ENCODE measurements at places on chromosomes 1 and 21.

DNA sequence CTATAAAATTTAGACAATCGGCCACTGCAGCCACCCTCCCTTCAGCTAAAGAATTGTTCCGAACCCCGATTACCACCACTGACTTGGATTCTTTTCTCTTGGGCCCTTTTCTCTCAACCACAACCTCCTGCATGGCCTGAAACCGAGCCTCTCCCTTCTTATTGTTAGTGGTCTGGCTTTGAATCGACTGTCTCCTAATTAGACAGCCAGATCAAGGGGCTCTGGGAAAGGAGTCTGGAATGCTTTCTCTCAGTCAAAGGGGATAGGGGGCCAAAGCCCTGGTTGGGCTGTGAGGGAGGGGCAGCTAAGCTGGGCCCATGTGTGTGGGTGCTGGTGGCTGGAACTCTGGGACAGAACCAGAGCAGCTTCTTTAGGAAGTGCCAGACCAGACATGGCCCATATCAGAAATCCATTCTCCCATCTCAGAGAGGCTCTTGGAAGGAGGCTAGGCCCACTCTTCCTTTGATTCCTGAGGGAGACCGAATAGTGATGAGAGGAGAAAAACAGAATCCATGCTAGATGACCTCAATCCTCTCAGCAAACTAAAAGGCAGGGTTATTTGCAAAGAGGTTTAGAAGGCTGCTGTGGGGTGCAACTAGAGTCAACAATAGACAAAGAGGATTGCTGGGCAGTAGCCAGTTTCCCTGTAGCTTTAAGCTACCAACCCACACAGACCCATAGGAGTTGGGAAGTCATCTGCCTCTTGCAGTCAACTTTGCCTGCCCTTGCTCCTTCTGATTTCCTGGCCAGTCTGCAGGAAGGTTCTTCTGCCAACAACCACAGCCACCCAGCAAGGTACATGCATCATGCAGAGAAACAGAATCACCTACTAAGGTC lies 117.6 kb downstream of the AK5 start:
- DNase-seq: no peak

DNA sequence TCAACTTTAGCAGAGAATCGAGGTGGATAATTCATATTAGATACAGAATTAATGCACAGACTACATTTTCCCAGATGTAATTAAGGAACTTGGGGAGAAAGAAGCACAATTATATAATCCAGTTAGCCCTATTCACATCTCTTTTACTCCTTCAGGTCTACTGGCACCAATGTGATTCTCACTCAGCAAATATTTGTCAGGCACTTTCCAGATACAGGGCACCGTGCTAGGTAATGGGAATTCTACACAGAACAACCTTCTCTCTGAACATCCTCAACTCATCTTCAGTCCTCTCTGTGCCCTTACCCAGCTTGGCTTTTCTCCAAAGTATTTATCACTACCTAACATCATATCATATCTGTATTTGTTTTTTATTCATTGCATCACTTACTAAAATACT lies 15.6 kb upstream of the PROX1 start:
- DNase-seq: no peak

DNA sequence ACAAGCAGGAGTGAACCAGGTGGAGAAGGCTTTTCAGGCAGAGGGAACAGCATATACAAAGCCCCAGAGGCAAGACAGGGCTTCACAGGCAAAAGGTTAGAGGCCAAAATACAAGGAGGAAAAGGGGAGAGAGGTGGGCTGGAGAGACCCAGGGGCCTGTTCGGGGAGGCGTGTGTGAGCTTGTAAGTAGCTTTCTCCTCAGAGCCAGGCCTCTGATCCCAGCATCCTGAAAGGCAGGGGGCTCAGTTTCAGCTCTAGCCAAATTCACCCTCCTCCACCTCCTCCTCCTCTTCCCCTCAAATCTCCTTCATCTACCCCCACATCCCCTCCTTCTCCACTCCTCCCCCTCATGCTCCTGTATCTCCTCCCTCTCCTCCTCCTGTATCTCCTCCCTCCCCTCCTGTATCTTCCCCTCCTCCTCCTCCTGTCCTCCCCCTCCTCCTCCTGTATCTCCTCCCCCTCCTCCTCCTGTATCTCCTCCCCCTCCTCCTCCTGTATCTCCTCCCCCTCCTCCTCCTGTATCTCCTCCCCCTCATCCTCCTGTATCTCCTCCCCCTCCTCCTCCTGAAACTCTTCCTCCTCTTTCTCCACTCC lies 148.6 kb downstream of the ST6GALNAC5 start:
- DNase-seq: no peak

DNA sequence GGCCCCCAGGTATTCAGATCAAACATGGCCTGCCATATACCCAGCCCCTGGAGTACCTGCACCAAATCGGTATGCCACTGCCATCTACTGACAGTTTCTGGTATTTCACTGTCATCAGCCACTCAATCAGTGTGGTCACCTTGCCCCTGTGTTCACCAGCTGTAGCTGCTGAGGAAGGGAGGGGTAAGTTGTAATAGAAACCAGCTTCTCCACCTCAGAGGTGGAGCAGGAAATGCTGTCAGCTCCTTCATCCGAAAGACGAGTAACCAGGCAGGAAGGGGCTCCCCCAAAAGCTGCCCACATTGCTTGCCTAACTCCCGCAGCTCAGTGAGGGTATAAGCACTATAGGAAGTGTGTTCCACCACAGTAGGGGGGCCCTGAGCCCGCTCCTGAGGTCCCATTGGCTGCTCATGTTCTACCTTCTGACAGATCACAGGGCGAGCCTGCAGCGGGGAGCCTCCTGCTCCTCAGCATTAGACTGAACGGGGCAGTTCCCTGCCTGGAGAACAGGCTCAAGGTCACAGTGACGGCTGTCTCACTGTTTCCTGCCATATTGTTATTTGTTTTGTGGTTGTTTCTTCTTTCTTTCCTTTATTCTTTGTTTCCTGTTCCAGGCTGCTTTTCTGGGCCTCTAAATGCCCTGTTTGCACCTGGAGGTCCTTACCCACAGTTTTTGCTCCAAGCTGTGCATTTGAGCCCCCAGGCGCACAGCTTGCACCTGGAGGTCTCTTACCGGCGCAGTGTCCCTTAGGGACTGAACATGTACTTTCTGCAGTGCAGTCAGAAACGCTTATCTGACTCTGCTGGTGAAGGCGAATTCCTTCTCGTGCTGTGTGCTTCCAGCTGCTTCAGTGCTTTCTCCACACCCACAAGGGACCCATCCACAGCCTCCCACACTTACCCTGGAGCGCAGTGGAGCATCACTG lies 1638.3 kb downstream of the MRPL39 start:
- no peak for DNase-seq

DNA sequence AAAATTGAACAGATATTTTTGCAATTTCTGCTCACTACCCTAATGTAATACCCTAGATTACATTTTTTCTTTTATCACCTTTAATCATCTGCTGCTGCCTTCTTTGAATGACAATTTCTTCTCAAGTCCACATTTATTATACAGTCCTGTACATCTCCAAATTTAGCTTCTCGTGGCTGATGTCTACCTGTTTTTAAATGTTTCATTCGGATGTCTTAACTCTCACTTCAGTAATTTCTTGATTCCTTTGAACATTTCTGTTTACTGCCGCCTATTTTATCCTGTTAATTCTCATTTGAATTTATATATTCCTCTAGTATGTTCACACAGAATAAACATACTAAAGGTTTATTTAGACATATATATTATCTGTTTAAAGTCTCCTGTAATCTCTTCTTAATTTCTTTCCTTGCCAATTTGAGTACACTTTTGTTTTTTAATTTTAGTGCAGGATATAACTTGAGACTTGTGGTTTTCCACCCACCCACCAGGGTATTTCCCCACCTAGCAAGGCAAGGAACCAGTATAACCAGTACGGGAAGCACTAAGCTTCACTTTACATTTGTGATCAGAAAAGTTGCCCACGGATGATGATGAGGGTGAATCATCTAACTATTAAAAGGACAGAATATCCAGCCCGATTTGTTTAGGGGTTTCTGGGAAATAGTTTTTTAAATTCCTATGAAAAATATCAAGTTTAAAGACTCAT lies 12.7 kb downstream of the INSL5 start:
- no peak for DNase-seq

- DNase-seq: no peak
Measured at GRCh38 chr1:236394879-236395229, 768 bp downstream of the EDARADD start.

GRCh38 chr1:66349242-66349641 lies 184.7 kb upstream of the SGIP1 start:
- no peak for DNase-seq

DNA sequence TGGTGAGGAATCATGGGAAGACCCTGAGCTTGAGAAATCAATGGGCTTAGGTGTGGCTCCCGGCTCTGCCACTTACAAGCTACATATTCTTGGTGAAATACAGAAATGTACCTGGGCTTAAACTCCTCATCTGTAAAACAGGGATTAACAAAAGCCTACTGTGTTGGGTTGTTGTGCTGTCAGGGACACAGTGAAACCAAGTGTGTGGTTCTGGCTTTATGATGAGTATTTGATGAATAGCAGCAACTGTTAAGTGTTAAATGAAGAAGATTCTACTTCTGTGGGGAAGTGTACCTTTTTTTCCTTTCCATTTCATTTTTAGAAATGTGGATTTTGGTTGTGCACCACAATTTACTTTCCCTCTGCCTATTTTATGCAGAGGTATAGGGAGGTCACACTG lies 41.1 kb upstream of the DUSP10 start:
- DNase-seq: no peak

DNA sequence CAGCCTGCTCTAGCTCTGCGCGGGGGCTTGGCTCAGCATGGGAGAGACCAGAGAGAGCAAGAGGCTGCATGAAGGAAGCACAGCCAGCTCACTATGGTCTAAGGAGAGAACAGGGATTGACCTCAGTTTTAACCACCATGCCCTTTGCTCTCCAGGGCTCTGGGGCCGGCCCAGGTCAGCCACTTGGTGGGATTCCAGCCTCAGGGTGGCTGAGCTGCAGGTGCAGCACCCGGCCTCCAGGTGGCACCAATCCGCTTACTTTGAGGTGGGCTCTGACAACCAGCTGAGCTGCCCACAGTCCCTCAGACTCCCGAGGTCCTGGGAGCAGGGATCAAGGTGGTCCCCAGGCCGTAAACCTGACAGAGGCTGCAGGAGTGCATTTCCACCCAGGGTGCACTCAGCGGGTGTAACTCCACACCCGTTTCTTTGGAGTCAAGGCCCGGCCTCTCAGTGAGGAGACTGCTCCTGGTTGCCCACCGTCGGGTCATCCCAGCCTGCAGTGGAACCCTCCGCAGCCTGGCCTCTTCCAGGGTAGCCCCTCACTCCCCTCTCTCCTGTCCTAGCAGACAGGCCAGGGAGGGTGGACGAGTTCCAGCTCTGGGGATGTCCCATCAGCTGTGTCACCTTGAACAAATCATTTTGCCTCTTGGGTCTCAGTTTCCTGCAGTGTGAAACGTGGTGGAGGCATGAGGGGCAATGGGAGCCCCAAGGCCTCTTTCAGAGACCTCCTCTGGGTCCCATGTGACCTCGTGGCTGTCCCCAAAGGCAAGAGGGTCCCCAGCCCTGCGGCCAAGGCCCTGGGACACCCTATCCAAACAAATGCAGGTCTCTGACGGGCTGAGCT lies 607 bp upstream of the LGR6 start:
- no peak for DNase-seq

DNA sequence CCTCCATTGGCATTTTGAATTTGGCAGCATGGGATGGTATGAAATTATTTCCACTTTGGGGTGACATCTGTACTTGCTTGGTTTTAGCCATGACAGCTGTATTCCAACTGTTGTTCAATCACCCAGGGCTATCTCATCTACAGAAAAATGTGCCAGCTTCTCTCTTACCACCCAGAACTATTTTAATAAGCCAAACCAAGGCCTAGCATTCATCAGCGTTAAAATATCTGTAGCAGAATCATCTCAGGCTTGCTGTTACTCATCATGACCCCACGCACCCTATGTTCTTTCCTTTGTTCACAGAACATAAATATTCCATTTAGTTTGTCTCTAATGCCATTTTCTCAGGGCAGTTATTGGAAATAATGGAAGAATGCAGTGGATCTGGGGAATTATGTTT lies 49.8 kb downstream of the GIPC2 start:
- DNase-seq: no peak

- no peak for DNase-seq
Measured at GRCh38 chr1:110508028-110508940, 10.7 kb downstream of the KCNA10 start.

DNA sequence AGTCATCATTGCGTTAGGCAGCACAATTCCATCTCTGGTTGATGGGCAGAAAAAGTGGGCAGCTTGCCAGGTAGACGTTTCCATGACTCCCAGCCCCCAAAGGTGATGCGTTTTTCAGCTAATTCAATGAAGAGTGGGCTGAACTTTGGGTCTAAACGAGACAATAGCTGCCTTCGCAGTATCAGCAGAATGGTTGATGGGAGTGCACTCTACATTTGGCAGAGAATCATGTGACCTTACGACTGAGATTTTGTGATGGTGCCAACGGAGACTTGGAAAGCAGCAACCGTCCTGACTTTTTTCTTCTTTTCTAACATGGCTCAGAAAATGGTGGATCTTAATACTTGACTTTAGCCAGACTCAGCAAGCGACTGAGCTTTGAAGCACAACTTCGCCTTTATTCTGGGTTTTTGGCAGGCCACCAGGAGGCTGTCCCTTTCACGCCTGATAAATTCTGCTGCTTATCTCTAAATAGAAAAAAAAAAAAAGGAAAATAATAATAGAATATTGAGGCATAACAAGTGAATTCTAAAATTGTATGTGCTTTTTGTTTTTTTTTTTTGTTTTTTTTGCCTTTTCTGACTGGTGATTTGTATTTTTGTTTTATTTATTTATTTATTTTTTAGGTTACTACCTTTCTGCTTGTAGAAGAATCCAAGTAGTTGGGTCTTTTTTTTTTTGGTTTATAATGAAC lies 804.8 kb downstream of the USP25 start:
- no peak for DNase-seq

- no peak for DNase-seq
Measured at GRCh38 chr1:207280706-207281105, 40.8 kb upstream of the CD55 start.

GRCh38 chr1:33997127-33998036 lies 133.5 kb downstream of the HMGB4 start:
- DNase-seq: no peak

GRCh38 chr1:82143108-82143833 lies 342.5 kb downstream of the ADGRL2 start:
- no peak for DNase-seq

DNA sequence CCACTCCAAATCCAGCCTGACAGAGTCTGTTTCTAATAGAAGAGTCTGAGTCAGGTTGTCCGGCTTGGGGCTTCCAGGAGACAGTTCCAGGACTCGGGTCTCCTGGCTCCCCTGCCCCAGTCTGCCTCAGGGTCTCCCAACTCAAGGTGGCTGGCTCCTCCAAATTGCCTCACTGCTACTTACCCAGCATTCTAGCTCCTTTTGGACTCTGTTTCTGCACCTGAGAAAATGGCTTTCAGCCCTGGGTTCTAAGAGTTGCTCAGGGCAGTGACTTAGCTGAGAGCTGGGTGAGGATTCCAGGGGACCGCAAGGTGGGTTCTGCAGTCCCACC lies 5.5 kb upstream of the IGFN1 start:
- DNase-seq: no peak

GRCh38 chr1:2916706-2917105 lies 104.6 kb upstream of the ACTRT2 start:
- DNase-seq: no peak

All from iPS DF 6.9 (cell line).